ENCODE measurements at places on chromosomes 7 and 10.

DNA sequence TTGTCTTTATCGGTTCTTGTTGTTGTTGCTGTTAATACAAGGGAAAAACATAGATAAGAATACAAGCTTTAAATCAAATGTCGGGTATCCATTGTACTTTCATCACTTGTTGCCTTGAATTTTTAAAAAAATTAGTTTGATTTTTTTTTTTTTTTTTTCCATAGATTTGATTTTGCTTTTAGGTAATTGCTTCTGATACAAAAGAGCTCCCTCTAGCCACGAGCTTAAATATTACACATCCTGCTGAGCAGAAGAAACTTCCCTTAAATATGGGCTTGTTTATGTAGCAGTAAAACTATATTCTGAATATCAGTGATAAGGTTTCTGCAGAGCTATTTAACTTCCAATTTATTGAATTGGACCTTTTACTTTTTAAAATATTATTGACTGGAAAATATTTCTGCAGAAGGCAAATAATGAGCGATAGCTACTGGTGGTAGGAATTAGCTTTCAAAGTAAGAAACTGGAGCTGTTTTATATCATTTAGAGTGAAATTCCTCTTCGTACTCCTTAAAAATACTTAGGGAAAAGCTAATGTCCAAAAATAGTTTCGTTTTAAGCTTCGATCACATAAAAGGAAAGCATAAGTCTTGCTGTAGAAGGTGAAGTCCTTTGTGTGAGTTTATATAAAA, 216.9 kb downstream of the POLR1F start:
- DNase-seq = no peak

GRCh38 chr7:114862406-114862805, 59.5 kb upstream of the MDFIC start:
- no peak for DNase-seq

DNA sequence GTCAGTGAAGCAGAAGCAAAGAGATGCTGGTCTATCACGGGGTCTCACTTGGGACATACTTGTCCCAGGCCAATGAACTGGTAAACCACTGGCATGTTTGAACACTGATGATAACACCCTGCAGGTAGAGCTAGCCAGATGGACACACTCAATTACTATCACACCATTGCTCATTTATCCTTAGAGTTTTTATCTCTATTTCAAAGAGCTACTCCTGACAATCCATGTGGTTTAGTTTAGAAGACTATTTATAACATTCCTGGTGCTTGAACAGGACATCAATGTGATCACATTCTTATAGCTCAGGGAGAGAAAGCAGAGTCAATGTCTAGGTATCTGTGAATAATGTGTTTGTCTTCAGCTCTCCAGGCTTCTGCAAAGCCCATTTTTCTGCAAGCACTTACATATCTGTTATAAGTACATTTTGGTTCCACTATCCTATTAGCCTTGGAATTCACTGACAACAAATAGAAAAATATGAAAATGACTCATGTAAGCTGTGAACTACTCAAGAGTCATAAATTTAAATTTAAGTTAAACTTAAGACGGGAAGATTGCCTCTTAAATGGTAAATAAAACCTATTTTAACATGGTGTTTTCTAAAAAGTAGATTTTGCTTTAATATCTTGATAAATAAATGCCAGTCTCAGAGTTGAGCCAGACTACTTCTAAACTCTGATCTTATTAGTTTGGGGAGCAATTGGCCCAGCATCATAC, 106.7 kb upstream of the MBL2 start:
- no peak for DNase-seq

- no peak for DNase-seq
Measured at GRCh38 chr7:38584443-38585210, 46.5 kb downstream of the AMPH start.

DNA sequence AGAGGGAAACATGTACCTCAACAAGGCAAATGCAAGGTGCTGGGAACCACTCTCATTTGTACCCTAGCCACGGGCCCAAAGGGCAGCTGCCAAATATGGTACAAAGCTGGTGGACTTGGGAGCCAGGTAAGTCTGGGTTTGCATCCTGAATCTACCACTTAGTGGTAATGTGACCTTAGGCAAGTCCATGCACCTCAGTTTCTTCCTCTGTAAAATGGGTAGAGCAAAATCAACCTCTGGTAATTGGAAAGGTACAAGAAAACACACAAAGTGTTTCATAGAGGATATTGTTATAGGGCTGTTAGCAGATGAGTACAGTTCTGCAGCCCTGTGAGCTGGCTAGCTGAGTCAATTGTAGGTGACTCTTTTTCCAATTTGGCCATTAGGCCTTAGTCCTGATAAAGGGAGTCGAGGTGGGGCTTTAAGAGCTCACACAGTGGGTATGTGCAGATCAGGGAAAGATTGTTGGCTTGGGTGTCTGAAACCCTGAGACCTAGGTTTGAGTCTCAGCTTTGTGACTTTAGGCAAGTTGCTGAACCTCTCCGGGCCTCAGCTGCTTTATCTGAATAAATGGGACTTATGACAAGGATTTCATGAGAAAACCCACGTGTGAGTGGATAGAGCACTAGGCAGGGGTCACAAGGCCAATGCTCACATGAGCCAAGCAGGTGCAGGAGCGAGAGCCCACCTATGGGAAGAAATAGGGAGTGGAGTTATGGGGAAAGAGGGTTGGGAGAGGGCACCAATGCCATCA, 121.3 kb upstream of the GDF10 start:
- DNase-seq = no peak

DNA sequence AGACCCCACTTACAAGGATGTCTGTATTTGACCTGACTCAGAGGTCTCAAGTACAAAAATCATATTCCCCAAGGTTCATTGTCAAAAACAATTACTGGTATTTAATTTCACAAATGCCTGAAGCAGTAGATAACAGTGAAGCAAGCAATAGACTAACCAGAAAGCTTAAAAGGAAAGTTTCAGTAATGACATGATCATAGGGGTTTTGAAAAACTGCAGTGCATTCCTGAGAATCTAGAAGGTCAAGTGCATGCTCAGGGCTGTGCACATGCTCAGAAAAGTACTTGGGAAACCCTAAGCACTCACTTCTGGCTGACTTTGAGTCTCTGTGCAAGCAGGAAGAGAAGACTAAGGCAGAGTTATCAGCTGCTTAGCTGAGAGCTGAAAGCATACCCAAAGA, 27.1 kb downstream of the RASGEF1A start:
- DNase-seq = no peak

DNA sequence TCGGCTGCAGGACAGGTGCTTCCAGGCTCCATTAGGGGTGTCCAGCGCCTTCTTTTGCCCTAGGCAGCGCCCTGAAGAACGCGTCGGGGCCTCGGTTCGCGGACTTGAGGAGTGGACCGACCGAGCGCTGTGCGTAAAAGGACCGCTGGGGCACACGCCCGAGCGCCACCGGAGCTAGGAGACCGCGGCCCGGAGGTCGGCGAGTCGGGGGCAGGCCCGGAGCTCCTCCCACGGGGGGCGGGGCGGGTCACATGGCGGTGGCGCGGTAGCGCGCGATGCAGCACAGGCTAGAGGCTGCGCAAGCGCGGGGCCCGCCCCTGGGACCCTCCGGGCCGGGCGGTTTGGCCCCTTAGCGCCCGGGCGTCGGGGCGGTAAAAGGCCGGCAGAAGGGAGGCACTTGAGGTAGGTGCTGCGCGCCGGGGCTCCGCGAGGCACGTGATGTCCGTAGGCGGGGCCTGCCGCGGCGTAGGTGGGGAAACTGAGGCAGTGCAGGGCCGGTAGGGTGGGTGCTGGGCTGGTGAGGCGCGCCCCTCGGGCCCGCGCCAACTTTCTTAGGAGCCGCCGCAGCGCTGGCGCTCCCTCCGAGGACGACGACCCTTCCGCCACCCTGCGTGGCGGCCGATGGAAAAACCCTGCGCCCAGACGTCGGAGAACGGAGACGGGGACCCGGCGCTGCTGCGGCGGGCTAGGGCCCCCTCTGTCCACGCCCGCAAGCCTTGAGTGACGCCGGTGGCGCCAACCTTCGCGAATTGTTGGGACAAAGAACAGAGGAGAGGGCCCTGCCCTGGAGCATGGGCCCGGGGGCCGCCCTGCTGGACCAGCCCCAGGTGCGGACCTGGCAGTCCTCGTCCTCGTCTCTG, at the start of gene PRXL2A:
TSS of gene PRXL2A (plus strand) at position 310 of the 860 bp plus-strand sequence. CDS start 11,917 bp downstream, outside the sequence.
- peak; percentile 99 for DNase-seq

- DNase-seq = no peak
Measured at GRCh38 chr7:28076423-28077200, 104.0 kb downstream of the JAZF1 start.

DNA sequence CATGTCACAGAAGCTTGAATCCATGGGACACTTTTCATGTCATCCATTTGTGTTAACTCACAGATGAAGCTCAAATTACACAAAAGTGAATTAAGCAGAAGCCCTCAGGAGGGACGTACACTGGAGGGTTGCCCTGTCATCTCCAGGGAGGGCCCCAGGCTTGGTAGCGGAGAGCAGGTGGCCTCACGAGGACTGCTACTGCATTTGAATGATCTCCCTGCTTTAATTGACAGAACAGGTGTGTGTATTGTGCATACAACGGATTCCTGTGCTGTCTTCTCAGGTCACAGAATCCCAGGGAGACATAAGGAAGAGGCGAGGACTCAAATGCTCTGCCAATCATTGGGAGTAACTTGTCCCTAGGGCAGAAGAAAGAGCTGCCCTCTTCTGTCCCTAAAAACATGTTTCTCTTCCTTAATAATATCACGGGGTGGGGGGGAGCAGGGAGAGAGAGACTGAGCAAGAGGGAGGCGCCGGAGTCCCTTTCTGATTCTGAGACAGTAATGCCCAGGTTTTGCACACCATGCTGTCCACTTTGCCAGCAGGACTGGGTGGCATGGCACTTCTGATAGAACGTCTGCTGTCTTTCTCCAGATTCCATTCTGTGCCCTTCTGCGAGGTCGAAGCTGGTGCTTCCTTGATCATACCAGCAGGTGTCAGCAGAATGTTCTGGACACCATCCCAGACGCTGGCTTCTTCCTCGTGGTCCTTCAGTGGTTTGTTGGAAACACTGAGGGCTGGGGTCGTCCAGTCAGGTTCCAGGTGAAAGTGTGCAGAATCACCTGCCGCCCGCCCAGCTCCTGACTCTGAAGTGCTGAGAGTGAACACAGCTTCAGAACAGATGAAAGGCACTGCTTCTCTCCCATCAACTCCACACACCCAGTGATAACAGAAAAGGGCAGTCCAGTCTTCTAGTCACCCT, 26.2 kb upstream of the RASGEF1A start:
- peak; percentile 67 for DNase-seq

GRCh38 chr10:62658516-62658915, 146.0 kb upstream of the ADO start:
- no peak for DNase-seq

- DNase-seq = no peak
Measured at GRCh38 chr7:140592964-140593671, 47.5 kb downstream of the DENND2A start.

DNA sequence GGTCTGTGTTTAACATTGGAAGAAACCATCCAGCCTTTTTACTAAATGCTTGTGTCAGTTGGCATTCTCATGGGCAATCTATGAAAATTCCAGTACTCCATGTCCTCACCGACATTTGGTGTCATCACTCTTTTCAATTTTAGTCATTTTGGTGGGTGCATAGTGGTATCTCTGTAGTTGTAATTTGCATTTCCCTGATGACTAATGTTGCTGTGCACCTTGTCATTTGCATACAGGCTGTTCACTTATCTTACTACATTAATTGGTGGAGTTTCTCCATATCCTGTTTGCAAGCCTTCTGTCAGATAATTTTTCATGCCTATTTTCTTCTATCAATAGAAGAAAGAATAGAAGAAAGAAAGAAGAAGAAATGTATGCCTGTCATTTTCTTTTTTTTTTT, 73.7 kb downstream of the PLPP4 start:
- no peak for DNase-seq

GRCh38 chr10:79054203-79055099, 14.3 kb upstream of the ZMIZ1 start:
- no peak for DNase-seq

GRCh38 chr7:4775848-4776623, 613 bp downstream of the AP5Z1 start:
- DNase-seq = no peak

DNA sequence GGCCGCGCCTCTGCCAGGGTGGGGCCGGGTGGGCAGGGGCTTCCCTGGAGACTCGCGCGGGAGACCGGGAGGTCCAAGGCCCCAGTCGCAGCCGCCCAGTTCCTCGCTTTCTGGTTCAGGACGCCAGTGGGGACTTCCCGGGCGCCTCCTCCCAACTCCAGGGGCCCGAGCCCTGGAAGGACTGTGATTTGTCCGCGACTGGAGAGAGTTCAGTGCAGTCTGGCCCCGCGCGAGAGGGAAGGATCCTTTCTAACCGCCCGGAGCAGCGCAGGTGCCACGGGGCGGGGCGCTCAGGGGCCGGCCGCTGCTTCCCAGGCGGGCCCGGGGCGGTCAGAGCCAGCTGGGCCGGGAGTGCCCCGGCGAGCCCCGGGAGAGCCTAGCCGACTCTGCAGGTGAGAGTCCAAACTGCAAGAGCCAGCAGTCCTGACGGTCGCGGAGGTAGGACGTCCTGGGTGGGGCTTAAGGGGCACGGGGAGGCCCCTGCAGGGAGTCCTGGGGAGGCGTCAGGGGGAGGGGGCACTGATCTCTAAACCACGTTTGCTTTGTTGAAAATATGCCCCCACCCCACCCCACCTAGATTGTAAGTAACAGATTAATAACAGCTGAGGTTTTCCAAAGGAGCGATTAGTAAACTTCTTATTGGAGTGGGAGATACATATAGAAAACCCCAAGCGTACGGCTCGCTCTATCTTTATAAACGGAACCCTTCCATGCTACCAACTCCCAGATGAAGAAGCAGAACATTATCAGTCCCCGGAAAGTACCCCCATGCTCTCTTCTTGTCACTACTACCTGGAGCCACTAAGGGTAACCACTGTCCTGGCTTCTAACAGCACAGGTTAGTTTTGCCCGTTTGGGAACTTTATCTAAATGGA, 8.2 kb downstream of the NKX2-3 start:
- DNase-seq = peak; percentile 84

DNA sequence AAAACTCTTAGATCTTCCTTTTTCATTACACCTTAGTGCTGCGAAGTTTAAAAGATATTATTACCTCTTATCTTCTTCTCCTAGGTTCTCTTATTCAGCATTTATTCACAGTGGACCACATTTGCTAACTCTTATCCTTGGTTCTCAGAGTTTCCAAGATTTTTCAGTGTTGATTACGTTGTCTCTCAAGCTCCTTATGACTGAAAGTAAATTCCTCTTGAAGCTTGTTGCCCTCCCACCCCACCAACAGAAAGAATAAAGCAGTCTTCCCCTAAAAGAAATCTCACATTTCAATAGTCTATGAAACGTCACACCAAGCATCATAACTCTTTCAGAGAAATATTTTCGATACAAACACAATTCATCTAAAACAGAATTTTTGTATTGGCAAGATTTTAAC, 362.5 kb downstream of the MAGI2 start:
- no peak for DNase-seq

GRCh38 chr7:146864644-146865043, 748.0 kb downstream of the CNTNAP2 start:
- DNase-seq = no peak

GRCh38 chr10:23048191-23048590, 47.2 kb upstream of the MSRB2 start:
- DNase-seq = no peak

- no peak for DNase-seq
Measured at GRCh38 chr10:61701055-61701705, 38.5 kb downstream of the CABCOCO1 start.

DNA sequence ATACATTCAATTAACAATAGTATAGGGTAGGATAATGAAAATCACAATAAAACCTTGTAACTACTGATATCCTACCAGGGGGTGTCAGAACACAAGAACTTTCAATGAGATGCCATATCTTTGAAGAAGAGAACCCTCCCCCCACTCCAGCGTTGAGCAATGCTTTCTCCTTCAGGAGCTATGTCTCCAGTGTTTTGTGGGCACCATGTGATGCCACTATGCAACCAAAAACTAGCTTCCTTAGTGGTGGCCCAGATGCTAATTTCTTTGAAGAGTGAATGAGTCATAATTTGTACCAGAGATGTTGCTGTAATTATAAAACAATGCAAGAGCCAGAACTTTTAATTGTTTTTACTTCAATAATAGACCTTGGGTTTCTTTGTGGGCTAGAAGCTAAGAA, 76.0 kb upstream of the ADO start:
- no peak for DNase-seq
